Bladder microvascular endothelial cell (primary cell): ENCODE measurements at places on chromosomes 5 and 9. TPM values are rescaled to one million over a fixed set of nuclear protein-coding genes. Genes with fewer than 3 reads are reported as not detected.

SLC36A2 gene
- not detected in 2 replicates for total RNA-seq

CDX1 gene
- not detected in 2 replicates for total RNA-seq

PROB1 gene
- 2.1 and 5.8 TPM in 2 replicates for total RNA-seq

CORO2A gene
- total RNA-seq, result 0.76 and 2.6 TPM in 2 replicates

PRLR gene
- total RNA-seq, result not detected in 2 replicates

CTNND2 gene
- total RNA-seq, result not detected in 2 replicates

FCN1 gene
- total RNA-seq, result not detected in 2 replicates

TOMM5 gene
- 118 and 146 TPM in 2 replicates for total RNA-seq
